Head of caudate nucleus (tissue), 42 donors: ENCODE measurements at places on chromosomes 5 and 9.

DNA sequence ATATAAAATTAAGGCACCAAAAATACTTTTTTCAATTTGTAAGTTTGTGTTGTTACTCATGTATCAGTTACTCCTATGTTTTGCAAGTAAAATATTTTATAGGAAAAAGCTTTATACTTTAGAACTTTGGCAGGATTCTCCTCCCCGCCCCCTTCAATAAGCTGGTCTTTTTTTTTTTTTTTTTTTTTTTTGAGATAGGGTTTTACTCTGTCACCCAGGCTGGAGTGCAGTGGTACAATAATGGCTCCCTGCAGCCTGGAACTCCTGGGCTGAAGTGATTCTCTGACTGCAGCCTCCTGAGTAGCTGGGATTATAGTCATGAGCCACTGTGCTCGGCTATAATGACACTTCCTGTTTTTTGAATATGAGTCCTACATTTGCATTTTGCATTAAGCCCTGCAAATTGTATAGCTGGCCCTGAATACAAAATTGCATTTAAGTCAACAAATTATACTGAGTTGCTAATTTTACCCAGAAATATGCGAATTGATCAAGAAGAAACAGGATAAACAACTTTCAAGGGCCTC lies 192.9 kb downstream of the PIK3R1 start:
- no peak for DNase-seq

GRCh38 chr5:172171118-172171517 lies 16.9 kb downstream of the STK10 start:
- no peak for DNase-seq

GRCh38 chr5:149667084-149667828 lies 62.9 kb upstream of the PPARGC1B start:
- no peak for DNase-seq

GRCh38 chr5:102554728-102555127 lies 55.9 kb upstream of the SLCO6A1 start:
- no peak for DNase-seq

- DNase-seq = no peak
Measured at GRCh38 chr5:40220260-40220659, 459.5 kb upstream of the PTGER4 start.

DNA sequence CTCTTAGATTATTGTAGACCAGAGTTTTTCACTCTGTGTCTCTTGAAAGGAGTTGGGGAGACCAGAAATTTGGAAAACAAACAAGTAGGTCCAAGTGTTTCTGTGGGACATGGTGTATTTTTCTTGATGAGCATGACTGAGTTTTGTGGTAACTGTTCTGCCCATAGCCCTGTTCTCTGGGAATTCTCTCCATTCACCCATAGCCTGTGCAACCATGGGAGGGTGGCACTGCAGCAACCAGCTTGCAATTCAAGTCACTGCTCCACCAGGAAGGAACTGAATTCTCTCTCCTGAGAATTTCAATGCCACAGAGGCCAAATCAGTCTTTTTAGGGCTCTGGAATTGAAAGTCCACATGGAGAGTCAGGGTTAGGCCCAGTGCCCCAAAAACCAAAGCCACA lies 475.3 kb upstream of the TRPC7 start:
- DNase-seq = no peak

DNA sequence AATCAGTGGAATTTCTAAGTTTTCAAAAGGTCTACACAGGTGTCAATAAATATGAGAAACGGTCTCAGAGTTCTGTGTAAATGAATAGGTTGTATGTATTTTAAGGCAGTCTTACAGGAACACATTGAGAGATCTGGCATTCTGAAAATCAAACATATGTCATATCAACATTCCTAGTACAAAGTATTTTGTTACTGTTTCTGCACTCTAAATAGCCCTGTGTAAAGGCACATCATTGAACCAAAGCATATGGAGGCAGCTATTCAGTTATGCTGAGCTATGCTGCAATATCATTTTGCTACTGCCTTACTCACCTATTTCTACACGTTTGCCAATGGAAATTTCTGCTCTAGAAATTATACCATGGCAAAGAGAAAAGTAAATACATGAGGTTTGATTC lies 379.1 kb downstream of the KIAA0825 start:
- no peak for DNase-seq

GRCh38 chr9:37692622-37693221 lies 42.0 kb downstream of the FRMPD1 start:
- no peak for DNase-seq

DNA sequence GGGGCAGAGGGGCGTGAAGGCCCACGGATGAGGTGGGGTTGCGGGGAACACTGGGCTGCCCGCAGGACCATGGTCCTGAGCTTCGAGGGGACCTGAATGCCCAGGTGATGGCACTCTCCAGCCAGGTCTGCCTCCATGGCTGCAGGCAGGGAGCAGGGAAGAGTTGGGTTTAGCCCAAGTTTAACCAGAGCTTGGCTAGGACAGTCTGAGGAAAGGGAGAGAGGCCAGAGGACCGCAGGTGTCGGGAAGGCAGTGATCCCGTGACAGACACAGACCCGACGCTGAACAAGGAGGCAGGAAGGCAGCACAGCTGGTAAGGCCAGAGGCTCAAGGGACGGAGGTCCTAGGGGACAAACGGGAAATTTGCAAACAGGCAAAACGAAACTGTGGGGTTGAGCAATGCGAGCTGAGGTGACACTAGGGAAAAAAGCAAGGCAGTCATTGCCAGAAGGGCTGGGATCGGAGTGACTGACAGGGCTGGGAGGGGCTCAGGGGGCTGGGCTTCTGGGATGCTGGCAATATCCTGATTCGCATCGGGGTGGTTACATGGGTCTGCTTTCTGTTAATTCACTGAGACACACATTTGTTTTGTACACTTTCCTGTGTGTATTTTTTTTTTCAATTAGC lies 25.0 kb downstream of the ARPC5L start:
- DNase-seq = no peak

DNA sequence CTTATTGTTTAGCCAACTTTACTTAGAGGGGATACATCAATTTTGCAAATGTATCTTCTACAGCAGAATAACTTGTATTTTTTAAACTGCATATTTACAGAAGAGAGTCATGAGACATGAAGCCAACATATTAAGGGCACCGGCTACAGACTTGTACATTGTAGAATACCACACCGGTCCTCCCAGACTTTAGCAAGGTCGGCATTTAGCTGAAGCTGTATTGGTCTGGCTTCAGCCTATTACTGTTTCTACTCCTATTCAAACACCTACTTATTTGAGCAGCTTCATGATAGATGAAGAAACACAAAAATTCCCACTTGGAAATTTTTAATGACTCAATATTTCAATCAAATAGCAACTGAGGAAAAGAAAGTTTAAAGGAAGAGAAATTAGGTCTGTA lies 33.0 kb downstream of the NR3C1 start:
- no peak for DNase-seq

- DNase-seq = no peak
Measured at GRCh38 chr9:136114610-136115009, 4.1 kb downstream of the TMEM250 start.

DNA sequence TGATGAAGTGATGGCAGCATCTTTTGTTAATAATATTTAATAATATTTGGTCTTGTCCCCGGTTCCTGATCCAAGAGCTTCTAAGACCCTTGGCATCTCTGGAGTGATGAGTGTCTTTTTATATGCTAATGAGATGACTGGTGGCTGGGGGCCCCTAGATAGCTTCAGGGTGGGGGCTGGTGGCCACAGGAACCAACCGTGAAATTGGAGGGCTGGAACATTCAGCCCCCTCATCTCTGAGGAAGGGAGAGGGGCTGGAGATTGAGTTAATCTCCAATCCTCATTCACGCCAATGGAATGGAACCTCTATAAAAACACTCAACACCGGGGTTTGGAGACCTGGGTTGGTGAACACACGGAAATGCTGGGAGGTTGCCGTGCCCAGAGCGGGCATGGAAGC lies 78.2 kb upstream of the RAPGEF1 start:
- no peak for DNase-seq

- DNase-seq = no peak
Measured at GRCh38 chr5:150317048-150318003, 14.6 kb upstream of the ARSI start.

DNA sequence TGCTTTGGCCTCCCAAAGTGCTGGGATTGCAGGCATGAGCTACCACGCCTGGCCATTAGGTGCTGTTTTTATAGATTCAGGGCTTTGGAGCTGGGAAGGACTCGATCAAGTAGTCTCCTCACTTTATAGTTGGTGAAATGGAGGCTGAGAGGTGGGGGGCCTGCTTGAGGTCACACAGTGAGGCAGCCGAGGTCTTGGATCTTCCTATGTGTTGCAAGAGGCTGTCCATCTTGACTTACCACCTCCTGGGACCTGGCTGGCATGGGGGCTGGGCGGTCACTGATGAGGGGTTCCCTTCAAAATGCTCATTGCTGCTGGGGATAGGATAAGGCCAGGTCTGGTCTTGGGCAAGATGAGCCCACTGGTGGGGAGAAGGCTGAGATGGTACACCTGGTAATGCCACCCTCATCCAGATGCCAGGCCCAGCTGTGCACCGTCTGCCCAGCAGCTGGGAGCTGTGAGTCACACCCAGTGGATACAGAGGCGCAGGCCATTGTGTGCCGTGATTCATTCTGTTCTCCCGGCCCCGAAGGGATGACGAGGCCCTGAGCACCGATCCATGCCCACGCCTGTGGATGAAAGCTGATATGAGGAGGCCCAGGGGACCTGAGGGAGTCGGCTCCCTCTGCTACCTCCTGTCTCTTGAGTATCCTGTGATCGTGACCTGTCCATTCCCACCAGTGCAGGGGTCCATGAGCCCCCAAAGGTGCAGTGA lies 10.5 kb upstream of the NDST1 start:
- peak; percentile 57 for DNase-seq

- no peak for DNase-seq
Measured at GRCh38 chr9:112268413-112268812, 65.0 kb downstream of the PTBP3 start.

GRCh38 chr5:52804981-52805380 lies 17.3 kb downstream of the ITGA1 start:
- no peak for DNase-seq

GRCh38 chr5:59828623-59829022 lies 64.9 kb downstream of the PDE4D start:
- DNase-seq = no peak

- no peak for DNase-seq
Measured at GRCh38 chr5:17373814-17374556, 124.0 kb upstream of the TAF11L2 start.

DNA sequence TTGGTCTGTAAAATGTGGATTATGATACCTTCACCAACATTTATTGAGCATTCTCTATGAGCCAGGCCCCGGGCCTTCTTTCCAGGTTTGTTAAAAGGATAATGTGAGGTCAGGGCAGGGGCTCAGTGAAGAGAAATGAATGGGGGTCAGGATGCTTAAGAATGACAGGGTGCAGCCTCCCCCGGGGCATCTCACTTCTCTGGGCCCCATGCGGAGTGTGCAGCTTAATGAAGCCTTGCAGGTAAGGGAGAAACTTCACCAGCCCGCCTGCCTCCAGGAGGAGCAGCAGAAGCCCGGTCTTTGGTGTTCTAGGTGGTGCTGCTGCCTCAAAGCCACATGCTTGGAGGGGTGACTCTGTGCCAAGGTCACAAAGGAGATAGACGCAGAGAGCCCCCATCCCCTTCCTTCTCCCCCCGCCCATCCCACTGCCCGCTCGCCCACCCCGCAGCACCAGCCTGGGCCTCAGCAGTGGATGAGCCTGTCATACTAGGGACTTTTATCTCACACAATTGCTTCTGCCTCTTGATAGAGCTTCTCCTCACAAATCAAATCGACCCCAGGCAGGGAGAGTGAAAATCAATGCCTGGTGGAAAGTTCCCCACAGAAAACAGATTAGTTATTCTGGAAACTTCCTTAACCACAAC lies 244.8 kb downstream of the PBX3 start:
- no peak for DNase-seq

DNA sequence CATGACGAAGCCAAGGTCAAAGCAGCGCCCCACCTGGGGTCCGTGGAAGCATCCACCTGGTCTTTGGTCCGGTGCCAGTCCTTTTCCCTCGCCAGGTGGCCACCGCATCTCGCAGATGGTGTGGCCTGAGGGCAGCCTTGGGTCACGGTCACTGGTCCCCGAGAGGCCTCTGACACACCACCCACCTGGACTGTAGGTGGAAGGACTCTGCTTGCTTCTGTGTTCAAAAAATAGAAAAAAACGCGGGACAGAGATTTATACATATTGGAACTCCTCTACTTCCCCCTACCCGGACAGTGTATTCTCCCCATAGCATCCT lies 466 bp upstream of the TTC39B start:
- no peak for DNase-seq

DNA sequence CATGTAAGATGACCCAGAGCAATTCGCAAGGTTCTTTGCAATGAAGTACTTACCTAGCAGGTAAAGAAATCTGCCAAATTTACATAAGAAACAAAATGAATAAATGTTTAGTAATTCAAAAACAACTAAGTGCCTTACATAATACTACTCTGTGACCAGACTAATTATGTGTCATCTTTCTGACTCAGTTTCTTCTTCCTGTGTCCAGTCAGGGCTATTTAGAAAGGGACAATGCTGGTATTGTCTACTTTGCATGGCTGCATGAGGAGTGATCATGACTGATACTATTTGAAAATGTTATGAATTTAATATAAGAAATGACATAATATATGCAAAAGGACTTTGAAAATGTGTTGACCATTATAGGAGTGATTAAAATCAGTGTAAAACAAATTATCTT lies 210.0 kb downstream of the TMEM161B start:
- no peak for DNase-seq

DNA sequence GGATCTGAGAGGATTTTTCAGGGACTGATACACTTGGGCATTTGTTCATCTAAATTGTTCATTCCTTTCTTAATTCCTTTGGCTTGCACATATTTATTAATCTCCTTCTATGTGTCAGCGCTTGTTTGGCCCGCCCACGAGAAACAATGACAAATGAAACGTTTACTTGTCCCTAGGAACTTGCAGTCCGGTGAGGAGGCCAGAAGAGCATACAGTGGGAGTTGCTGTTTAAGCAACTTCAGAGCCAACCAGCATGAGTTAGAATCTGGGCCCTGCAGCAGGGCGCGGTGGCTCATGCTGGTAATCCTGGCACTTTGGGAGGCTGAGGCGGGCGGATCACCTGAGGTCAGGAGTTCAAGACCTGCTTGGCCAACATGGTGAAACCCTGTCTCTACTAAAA lies 18.8 kb downstream of the FBXL7 start:
- DNase-seq = no peak

GRCh38 chr5:15002791-15003190 lies 131.2 kb upstream of the ANKH start:
- no peak for DNase-seq

DNA sequence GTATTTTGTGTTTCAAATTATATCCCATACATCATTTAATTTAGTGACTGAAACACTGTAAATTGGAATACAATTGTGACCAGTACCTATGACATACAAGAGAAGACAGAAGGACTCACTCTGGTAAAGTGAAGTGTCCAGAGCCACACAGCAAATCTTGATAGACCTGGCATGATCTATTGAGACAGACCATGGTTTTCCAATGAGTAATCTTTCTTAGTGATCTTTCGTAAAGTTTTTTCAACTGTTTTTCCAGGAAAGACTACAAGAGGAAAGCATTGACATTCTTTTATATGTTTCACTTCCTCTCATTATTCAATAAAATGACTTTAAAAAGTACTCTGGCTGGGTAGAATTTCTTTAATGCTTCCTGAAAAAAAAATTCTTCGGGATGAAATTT lies 43.3 kb upstream of the ALDH1A1 start:
- no peak for DNase-seq

- DNase-seq = no peak
Measured at GRCh38 chr9:14769230-14769571, 46.7 kb upstream of the CER1 start.
